Stimulated activated CD4-positive, alpha-beta T cell treated with anti-CD3 and anti-CD28 coated beads, Interleukin-1b, Interleukin-23, amount 100 ng/mL, for 1 hour (primary cell): ENCODE measurements at places on chromosomes 11 and 22.

DNA sequence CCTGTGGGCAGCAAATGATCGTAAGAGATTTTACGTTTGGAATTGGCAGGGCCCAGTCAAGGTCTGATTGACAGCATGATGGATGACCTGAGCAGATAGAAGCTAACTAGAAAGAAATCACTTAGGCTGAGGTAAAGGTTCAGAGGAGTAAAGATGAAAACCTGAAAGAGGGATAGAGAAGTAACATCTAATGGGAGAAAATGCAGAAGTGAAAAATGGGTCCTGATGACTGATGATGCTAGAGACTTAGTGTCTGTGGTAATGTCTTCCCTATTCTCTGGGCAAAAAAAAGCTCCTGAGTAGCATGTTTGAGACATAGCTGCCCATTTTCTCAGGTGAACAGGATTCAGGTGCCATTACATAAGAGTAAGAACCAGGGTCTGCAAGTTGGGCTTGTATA lies 628.8 kb upstream of the ANO5 start:
- no peak for DNase-seq

GRCh38 chr11:85923455-85923854 lies 68.3 kb downstream of the CCDC83 start:
- DNase-seq, result no peak

DNA sequence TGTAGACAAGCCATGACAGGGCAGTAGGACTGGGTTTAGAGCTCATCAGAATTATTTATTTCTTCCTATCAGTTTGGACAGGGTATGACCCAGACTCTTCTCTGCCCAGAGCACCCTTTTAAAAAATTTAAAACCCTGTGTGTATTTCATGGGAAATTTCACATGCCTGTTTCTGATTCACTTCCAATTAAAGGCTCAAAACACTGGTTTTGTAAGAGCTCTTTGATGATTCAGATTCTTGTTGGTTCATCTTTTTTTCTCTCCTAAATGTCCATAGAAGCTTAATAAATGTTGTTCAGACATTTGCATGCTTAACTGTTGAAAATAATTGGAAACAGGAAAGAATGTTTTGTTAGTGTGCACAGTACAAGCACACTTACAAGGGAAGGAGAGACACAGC lies 13.8 kb downstream of the FLI1 start:
- no peak for DNase-seq

- no peak for DNase-seq
These were observed 26.4 kb downstream of the PDE3B start for GRCh38 chr11:14669958-14670357.

DNA sequence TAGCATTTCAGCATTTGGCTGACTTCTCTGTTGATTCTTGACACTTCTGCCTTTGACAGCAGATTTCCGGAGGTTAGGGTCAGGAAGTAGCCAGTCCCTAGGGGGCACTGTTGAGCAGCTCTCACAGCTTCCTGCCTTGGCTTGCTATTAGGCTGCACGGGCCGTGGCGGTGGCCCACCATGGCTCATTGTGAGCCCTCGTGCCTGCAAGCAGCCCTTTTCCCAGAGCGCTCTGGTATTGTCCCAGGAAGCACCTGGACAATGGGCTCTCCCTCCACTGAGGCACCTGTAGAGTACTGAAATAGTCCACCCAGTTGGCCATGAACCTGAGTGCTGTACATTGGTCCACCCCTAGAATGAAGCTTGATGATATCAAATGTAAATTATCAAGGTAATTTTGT lies 100.2 kb upstream of the GAL start:
- DNase-seq, result peak; percentile 32

GRCh38 chr11:121801394-121801748 lies 314.6 kb downstream of the BLID start:
- no peak for DNase-seq

- no peak for DNase-seq
These were observed 80.7 kb upstream of the MPPED2 start for GRCh38 chr11:30666817-30667216.

GRCh38 chr11:78958444-78958843 lies 383.8 kb upstream of the NARS2 start:
- no peak for DNase-seq

GRCh38 chr11:46674463-46675287 lies 25.7 kb downstream of the ARHGAP1 start:
- no peak for DNase-seq

DNA sequence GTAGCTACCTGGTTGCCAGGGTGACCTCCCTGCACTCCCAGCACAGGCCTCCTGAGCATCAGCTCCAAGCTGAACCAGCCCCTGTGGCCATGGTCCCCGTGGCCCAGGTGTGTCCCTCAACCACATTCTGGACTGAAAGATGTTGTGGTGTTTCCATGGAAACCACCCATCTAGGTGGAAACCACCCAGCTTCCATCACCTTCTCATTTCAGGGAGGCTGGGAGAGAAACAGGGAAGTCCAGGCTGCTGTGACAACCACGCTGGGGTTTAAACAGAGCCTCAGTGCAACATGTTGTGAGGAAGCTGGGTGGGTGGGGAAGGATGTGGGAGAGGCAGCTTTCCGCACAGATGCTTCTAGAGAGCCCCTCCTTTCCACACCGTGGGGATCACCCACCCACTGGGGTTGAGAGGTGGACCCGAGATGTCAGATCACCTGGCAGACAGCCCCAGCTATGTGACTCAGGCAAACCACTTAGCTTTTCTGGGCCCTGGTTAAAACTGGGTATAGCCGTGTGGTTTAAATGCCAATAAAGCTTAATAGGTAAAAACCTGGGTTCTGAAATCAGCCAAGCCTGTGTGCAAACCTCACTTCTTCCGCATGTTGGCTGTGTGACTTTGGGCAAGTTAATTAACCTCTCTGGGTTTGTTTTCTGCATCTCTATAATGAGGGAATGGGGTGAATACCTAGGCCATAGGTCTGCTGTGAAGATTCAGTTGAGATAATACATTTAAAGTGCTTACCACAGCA lies 46.4 kb downstream of the CD82 start:
- peak; percentile 37 for DNase-seq

DNA sequence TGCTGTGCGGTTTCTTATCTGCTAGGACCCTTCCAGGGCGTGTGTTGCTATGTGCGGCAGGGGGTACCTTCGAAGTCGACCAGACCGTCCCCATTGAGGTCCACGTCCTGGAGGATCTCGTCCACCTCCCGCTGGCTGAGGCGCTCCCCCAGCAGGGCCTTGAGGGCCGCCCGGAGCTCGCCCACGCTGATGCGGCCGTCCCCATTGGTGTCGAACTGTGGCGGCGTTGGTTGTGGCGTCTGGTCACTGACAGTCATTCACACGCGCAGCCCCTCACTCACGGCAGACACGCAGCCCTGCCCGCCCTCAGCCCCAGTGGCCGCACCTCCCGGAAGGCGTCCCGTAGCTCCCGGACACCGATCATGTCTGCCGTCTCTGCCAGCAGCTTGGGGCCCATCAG lies 3.5 kb downstream of the CABP2 start:
- no peak for DNase-seq

GRCh38 chr22:26707090-26707489 lies 49.7 kb downstream of the MIAT start:
- DNase-seq, result no peak

GRCh38 chr11:106101819-106102218 lies 24.4 kb downstream of the AASDHPPT start:
- DNase-seq, result no peak
